ENCODE measurements at places on chromosomes 3 and 15.

DNA sequence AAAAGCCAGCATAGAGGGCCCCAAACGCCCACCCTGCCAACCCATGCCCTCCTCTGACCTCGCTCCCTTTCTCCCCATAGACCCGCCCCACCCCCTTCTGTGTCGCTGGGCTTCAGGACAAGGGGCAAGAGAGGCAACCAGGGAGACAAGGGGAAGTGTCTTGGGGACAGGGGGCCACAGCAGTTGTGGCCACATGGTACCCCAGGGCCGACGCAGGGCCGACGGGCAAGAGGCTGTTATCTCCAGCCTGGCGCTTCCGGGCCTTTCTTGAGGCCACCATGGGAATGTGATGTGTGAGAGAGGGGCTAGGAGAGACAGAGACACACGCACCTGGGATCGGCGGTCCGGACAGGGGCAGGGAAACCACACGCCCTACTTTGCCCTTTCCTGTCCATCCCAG is 3.4 kb upstream of the HAPLN3 start:
- DNase-seq, result no peak

DNA sequence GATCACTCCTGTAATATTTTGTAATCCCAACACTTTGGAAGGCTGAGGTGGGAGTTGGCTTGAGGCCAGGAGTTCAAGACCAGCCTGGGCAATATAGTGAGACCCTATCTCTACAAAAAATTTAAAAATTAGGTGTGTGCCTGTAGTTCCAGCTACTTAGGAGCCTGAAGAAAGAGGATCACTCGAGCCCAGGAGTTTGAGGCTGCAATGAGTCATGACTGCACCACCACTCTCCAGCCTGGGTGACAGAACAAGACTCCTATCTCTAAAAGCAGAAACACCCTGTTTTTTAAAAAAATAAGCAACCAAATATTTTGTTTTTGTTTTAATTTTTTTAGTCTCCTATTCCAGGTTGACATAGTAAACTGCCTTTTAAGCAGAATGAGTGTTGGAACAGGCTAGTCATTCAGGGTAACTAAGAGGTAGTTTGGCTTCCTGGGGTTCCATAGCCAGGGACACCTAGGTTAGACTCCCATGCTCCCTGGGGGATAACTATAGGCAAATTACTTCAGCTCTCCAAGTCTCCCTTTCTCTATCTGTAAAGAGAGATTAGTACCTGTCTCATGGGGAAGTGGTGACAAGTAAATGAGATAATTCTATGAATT is 114.6 kb upstream of the C15orf61 start:
- DNase-seq, result no peak

DNA sequence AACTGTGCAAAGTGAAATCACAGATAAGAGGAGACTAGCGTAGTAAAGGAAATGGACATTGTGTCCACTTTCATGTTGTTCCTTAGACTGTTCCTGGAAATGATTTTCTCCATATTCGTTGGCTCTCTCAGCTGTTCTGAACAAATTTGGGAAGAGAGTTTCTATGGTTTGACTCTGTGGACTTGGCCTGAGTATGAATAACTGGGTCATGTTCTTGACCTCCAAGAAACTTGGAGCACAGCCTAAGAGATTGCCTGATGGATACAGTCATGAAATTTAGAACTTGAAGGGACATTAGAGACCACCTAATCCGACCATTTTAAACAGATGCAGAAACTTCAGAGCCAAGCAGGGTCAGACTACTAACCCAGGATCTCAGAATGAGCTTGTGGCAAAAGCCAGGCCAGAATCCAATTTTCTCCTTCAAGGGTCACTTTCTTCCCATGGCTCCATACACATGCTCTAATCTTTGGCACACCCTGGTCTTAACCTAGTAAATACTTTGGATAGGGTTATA is 430.4 kb downstream of the RBMS3 start:
- no peak for DNase-seq

DNA sequence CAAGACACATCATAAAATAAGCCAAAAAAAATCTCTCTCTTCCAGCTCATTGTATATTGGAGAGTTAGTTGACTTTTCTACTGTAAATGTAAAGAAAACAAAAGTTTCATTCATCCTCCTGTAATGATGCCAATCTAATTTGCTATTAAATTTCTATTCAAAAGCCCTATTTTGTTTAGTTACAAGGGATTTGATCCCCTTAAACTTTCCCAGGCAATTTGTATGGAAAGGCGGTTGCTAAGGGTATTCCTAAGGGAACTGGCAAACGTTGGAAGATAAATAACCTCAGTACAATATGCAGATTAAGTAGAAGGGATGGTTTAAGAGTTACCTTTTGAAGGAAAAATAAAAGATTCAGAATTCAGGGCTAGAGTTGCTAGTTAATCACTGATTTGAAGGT is 352.7 kb downstream of the TIGIT start:
- DNase-seq, result no peak

DNA sequence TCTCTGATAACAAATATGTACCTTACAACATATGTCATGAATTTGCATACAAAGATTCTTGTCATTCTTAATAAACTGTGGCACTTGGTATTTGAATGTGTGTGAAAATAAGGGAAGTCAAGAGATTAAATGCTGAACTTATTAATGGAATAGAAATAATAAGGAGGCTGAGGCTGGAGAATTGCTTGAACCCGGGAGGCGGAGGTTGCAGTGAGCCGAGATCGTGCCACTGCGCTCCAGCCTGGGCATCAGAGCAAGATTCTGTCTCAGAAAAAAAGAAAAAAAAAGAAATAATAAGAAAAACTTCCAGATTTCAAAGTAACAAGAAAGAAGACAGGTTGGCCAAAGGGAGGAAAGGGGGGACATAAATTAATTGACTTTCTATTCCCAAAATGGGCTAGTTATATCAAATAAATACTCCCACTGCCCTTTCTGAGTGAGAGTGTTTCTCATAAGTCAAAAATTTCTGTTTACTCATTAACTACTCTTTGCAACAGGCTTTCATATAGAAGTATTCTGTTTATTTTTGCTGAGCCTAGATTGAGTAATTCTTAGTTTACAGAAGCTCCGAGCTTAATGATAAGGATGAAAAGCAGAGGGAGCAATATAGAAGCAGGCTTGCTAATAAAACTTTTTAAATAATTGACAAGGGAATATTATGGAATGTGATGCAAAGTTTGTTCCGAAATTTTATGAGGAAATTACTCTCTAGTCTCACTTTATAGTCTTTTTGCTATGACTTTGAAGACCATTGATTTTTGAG is 25.6 kb downstream of the KNG1 start:
- DNase-seq, result no peak

All from left ventricle myocardium inferior (tissue), 1 donor.